ENCODE measurements at places on chromosomes 6 and 20.
A peak's percentile ranks its signal among the peaks of the same experiment; 100 is the strongest.

GRCh38 chr20:14948416-14948815 lies 611.0 kb upstream of the FLRT3 start:
- ATAC-seq = no peak

DNA sequence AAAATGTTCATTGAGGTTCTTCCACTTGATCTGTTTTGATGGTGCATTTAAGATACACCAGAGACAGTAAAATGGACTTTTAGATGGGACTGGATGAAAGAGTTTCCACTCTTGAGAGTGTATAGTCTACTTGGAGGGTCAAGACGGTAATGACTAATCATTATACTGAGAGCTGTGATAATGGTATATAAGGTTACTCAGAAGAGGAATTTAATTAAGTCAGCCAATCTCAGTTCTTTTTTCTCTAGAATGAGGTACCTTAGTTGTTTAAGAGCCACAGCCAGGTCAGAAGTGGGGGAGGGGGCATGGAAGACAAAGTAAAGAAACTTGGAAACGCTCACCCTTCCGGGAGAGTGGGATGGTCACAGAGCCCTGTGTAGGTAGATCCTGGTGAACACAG lies 123.9 kb downstream of the MAP3K4 start:
- no peak for ATAC-seq

DNA sequence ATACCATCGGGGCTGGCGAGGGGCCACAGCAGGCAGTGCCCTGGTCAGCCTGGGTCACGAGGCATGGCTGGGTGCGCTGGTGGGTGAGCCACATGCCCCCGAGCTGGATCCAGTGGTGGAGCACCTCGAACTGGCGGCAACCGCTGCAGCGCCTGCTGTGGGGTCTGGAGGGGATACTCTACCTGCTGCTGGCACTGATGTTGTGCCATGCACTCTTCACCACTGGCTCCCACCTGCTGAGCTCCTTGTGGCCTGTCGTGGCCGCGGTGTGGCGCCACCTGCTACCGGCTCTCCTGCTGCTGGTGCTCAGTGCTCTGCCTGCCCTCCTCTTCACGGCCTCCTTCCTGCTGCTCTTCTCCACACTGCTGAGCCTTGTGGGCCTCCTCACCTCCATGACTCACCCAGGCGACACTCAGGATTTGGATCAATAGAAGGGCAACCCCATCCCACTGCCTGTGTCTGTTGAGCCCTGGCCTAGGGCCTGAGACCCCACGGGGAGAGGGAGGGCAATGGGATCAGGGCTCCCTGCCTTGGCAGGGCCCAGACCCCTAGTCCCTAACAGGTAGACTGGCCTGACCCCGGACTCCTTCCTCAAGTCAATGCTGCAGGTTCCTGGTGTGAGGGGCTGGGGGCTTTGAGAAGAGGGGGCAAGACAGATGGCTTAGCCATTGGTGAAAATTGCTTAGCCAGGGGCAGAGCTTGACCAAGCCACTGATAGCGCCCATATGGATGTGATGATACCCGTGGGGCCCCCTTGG lies 598 bp downstream of the TMEM239 start:
- ATAC-seq = no peak

GRCh38 chr6:142861711-142862110 lies 83.3 kb downstream of the HIVEP2 start:
- ATAC-seq = no peak

DNA sequence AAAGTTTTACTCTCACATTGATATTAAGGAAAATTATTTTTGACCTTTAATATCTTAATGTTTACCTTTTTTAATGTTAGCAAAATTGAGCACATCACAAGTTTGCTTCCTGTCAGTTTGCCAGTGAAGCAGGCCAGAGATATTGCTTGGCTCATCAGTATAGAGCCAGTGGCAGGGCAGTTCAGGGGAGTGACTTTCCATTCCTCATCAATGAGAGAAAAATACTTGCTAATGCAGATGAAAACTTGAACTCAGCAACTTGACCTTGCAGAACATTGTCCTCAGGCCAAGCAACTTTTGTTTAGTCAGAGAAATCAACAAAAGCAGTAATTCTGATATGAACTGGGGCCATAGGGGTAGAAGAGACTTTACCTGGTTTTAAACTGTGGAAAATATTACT lies 6.9 kb downstream of the TAB2 start:
- peak; percentile 6 for ATAC-seq

- peak; percentile 65 for ATAC-seq
Measured at GRCh38 chr6:11236076-11236750, 3.7 kb upstream of the NEDD9 start.

- ATAC-seq = no peak
Measured at GRCh38 chr20:2698912-2699311, 6.3 kb downstream of the EBF4 start.

- no peak for ATAC-seq
Measured at GRCh38 chr6:71537717-71538116, 249.1 kb downstream of the OGFRL1 start.

DNA sequence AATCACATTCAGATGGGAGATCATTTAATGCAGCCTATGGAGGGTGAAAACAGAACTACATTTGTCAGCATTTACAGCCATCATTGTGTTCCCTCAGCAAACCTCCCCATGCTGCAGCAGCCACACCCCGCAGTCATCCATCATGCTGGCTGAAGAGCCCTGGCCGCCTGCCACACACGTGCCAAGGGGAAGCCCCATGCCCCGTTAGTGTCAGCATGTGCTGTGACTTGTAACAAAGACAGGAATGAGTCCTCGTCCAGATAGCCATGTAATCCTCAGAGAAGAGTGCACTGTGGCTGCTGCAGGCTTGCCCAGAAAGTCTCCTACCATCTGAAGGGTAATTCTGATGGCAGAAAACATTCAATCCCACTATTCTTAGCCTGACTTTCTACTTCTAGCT lies 1097.8 kb downstream of the KIF16B start:
- no peak for ATAC-seq

DNA sequence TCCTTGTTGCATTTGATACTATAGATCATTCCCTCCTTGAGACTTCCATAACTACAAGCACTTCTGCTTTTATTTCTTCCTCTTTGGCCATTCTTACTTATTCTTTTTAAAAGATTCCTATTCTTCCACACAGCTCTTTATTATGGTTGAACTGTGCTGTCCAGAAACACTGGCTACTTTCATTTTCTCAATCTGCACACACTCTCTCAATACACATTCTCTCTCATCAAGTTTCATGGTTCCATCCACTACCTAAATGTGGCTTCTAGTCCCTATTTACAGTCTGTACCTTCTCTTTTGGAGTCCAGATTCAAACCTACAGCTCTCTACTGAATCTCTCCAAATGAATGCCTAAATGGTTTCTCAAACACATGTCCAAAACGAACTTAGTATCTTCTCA lies 214.3 kb upstream of the RSPO3 start:
- ATAC-seq = no peak

DNA sequence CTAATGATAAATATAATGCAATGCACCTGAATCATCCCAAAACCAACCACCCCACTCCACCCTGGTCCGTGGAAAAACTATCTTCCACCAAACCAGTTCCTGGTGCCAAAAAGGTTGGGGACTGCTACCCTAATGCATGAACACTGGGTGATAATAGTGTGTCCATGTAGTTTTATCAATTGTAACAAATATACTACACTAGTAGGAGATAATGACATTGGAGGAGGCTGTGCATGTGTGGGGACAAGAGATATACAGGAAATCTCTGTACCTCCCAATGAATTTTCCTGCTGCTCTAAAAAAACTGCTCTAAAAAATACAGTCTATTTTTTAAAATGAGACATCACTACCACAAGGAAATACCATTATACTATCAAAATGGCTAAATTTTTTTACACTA lies 20.5 kb downstream of the CEP85L start:
- no peak for ATAC-seq

- ATAC-seq = no peak
Measured at GRCh38 chr6:87965806-87966205, 81.8 kb upstream of the SPACA1 start.

DNA sequence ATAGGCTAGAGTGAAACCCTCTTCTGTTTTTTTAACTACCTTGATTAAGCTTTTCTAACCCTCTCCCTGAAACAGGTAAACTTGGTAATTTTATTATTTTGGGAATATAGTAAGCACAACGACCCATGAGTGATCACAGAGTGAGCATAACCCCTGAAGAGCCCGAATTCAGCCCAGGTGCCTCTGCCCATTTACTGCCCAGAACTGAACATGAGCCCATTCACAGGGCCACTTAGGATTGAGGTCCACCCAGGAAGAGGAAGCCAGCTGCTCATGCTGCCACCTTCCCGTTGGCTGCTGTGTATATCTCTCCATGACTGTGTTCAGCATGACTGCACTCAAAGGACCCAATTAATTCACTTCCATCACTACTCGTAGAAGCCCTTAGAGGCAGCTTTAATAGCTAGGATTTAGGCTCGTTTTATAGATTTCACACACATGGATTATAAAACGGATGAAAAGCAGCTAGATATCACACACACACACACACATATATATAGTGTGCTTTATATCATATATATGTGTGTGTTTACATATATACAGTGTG lies 8.3 kb upstream of the PDE10A start:
- no peak for ATAC-seq

GRCh38 chr20:20939006-20939405 lies 167.2 kb downstream of the LINC00237 start:
- no peak for ATAC-seq

- no peak for ATAC-seq
Measured at GRCh38 chr20:18176318-18176785, 38.7 kb downstream of the KAT14 start.

DNA sequence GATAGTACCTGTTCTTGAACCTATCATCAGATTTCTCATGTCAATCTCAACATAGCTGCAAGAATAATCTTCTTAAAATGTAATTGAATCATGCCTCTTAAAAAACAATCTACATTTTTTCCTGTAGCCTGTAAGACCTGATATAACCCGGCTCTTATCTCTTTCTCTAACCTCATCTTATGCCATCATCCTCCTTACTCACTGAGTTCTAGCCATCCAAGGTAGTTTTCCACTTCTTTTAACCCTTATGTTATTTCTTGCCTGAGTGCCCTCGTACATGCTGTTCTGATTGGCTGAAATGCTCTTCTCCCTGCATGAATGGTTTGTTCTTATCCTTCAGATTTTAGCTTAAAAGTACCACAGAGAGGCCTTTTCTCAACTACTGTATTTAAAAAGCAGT lies 16.4 kb downstream of the SLC17A5 start:
- ATAC-seq = no peak

DNA sequence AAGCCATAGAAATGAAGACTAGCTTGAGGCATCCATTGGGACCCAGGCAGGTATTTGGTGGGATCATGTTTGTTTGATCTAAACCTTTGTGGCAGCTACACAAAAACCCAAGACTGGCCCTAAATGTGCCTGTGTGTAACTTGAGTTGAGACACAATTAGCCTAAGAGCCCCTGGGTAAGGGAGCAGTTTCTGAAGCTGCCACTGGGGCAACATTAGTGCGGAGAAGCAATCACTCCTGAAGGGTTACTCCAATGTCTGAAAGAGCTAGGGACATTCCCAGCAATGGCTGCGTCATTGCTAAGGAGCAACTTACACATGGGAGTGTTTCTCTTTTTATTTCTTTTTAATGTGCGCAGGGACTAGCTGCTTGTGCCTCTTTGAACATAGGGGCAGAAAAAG lies 67.9 kb upstream of the EEF1E1 start:
- ATAC-seq = no peak

DNA sequence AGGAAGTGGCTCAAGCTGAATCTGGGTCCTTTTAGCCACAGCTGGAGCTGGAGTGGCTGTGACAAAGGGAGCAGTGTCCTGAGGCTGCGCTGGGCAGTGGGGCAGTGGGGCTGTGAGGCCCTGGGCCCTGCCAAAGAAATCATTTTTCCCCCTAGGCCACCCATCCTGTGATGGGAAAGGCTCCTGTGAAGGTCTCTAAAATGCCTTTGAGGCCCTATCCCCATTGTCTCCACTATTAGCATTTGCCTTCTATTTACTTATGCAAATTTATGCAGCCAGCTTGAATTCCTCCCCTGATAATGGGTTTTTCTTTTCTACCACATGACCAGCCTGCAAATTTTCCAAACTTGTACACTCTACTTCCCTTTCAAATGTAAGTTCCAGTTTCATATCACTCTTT lies 539.2 kb downstream of the MEI4 start:
- ATAC-seq = no peak

- ATAC-seq = no peak
Measured at GRCh38 chr6:68638230-68638900, 3.3 kb downstream of the ADGRB3 start.

DNA sequence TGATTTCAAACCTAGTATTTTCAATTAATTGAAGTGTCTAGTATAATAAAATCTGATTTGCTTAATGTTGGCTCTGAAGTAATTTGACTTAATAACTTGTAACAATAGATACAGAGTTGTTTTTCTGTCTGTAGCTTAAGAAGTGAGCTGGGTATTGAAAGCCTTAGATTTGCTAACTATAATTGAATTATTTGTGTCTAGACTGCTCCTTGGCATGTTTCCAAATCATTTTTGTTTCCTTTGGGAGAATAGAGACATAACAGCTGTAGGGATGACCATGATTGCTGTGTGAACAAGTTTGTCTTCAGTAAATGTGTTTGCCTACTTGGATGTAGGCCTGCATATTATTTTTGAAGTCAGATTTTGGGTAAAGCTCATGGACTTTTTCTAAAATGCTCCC lies 115.4 kb downstream of the SCAF8 start:
- no peak for ATAC-seq

DNA sequence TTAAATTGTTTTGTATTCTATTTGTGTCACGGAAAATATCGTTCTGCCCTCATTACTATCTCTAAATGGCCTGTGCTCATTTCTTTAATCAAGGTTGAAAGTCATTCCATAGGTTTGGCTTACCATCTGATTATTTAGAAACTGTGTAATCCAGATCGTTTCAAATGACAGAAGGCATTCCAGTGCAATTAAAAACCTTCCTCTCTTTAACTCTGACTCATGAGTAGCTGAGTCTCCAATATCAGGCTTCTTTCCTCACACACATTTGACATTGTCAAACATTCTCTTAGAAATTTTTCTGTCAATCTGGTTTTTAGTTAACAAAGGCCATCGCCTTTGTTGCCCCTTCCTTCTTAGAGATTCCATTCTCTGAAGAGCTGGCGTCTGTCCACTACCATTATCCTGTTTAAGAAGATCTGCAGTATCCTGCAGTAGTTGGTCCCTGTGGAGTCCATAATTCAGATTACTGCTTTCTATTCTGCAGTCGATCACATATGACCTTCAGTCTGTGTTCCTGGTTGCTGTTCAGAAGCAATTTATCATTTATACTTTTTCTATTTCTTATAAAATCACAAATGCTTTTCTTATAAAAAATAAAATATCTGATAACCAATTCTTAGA lies 3.9 kb upstream of the TRDN start:
- no peak for ATAC-seq

All from activated CD4-positive, CD25-positive, alpha-beta regulatory T cell treated with anti-CD3 and anti-CD28 coated beads, Interleukin-2, amount 50 U/mL, for 24 hours (primary cell).